Activated naive CD8-positive, alpha-beta T cell treated with anti-CD3 and anti-CD28 coated beads for 36 hours (primary cell): ENCODE measurements at places on chromosomes 7 and 10.

DNA sequence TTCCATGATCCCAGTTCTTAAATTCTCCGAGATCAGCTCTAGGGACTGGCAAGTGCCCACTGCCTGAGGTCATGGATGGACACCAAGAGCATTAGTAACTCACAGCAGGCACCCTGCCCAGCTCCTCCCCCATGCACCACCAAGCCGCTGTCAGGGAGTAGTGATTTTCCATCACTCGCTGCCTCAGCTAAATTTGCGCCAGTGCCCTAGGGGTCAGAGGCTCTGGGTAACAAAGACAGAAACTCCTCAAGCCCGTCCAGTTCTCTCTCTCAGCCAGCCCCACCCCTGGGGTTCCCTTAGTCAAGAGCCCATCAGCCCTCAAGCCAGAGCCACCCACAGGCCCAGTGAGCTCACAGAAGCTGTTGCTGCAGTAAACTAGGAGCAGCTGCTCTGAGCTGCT is 30.0 kb downstream of the PAX2 start:
- DNase-seq, result no peak

DNA sequence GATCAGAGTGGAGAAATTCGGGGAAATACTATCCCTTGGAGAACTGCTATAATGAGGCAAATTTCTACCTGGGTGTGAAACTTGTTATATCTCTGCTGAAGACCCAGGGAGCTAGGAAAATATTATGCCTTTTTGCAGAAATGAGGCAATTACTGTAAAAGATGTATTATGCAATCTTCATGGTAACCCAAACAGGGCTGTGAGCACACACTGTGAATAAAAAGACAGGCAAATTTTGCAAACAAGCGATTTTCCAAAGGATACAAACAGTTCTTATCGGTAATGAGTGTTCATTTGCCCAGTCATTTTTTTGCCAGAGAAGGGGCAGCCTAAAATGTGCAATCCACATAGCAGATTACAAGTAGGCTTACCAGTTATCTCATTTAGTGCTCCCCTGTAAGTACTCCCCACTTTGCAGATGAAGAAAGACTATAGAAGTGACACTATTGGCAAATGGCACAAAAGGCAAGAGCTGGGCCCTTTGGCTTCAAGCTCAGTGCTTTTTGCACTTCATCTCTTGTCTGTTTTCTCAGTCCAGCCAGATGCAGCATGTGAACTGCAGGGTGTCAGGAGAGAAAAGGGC is 205.8 kb downstream of the HECW1 start:
- DNase-seq, result no peak

GRCh38 chr7:74586258-74587175 is 71.0 kb upstream of the GTF2I start:
- DNase-seq, result no peak

GRCh38 chr10:71647526-71648253 is 71.9 kb downstream of the C10orf105 start:
- no peak for DNase-seq

DNA sequence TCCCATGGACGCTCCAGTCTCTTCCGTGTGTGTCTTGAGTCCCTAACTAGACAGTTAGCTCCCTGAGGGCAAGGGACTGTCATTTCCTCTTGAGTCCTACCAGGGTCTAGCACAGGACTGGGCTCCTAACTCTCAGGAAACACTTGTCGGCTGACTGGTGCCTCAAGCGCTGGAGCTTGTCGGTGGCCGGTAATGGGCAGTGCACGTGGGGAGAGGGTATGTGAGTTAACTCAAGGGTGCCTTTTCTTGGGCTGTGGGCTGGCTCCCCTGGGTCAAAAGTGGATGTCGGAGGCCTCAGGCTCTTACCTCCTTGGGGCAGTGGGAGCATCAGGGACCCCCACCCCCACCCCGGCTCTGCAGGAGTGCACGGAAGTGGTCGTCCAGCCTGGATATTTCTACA is 32.9 kb downstream of the ZNF775 start:
- no peak for DNase-seq

DNA sequence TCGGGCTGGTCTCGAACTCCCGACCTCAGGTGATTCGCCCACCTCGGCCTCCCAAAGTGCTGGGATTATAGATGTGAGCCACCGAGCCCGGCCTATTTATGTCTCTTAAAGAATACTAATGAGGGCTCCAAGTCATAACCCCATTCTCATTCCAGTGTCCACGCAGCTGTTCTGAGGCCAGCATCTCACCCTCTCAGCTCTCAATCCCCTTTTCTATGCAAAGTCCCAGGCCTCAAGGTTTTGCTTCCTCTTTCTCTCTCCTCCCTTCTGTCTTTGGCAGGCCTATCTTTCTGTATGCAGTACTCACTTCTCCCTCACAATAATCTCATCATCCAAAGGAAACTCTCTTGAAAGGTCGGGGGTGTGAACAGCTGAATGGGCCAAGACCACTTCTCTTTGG is 28.0 kb upstream of the VSIR start:
- no peak for DNase-seq

DNA sequence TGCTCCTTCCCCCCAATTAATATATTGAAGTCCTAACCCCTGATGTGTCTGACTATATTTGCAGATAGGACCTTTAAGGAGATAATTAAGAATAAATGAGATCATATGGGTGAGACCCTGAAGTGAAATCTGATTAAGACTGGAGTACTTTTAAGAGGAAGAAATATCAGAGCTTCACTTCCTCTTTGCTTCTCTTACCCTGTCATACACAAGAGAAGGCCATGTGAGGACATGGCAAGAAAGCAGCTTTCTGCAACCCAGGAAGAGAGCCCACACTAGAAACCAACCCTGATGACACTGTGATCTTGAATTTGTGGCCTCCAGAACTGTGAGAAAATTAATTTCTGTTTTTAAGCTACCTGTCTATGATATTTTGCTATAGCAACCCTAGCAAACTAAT is 44.2 kb downstream of the JMJD1C start:
- DNase-seq, result no peak

DNA sequence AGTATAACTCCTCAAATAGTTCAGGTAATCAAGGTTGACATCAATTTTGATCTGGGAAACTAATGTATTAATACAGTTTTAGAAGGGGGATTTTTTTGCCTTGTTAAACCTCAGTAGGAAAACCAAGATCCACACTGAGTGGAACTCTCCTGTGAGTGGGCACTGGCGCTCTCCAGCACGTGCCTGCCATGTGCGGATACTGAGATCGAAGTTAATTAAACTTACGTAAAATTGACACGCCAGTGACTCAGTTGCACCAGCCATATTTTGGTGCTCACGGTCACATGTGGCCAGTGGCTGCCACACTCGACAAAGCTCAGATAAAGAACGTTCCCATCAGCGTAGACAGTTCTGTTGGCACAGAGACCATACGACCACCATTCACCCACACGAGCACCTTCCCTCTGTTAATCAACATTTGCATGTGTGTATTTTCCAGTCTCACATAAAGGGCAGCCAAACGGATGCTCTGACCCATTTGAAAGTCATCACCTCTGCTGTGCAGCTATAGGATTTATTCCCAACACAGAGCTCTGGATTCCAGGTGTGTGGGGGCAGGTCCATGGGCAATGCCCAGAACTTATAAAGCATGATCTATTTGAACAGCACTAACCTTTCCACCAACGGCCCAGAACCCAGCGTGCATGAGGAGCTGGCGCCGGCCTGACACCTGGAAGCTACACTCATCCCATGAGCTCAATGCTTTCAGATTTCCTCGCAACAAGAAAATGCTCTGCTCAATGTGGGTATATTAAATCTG is 77.7 kb downstream of the VIPR2 start:
- no peak for DNase-seq

DNA sequence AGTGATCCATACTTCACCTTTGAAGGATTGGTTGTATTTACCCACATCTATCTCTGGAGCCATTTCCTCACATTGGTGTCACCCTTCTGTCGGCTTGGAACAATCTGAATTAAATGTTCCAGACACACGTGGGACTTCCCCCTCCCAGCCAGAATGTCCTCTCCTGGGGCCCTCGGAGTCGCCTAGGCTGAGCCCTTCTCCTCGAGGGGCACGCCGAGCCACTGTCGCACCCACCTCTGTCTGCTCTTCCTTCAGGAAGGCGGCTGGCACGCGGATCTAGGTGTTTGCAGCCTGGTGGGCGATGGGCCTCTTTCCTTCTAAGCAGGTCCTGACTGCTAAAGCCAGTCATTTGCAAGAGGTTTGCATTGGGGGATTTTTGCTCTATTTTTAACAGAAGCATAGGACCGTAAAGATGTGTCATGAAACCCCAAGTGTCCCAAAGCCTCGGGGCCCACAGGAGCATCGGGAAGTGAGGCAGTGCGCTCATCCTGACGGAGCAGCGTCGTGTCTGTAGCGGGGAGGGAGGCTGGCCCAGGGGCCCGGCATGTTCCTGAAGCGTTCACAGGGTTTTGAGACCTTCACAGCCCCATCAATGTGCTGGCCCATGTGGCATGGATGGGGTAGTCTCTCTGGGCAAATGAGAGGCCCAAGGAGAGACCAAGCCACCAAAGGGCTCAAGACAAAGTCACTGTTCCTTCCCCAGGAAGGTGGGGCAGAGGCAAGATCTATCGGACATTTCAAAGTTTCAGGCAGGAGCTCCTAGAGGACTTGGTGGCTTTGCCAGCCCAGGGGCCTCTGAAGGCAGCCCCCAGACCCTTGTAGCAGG is 86.7 kb downstream of the RGS10 start:
- DNase-seq, result no peak

DNA sequence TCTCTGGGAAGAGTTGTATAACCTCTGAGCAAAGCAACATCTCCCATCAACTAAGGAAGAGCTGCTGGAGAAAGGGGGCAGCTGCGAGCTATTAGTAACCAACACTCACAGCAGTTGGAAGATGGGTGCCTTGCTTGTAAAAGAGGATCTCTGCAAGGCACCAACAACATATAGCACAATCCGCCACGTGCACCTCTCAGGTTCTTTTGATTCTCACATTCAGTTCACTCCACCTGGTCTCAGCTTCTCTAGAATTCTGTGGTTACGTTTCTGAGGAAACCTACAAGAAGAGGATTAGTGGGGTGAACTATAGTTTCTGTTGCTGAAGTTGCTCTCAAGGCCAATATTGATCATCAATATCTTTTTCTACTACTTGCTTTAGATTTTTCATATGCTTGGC is 117.1 kb downstream of the RPS24 start:
- DNase-seq, result no peak

DNA sequence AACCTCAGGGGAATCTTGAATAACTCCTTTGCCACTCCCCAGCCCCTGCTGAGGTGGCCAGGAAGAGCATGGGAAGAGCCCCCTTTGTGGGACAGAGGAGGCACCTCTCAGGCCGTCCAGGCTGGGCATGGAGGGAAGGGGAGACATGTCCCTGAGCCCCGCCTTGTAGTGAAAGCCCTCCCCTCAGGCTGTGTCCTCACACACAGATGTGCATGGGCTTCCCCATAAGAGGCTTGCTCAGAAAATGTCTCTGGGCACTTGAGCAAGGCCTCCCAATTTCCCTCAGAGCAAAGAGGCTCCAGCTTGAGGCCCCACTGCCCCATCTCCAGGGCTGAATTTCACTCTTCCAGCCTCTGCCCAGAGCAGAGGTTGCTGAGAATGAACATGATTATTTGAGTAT is 3.8 kb downstream of the TMEM72 start:
- DNase-seq, result no peak

- no peak for DNase-seq
These were observed 502.6 kb downstream of the NRG3 start for GRCh38 chr10:82377608-82378007.

DNA sequence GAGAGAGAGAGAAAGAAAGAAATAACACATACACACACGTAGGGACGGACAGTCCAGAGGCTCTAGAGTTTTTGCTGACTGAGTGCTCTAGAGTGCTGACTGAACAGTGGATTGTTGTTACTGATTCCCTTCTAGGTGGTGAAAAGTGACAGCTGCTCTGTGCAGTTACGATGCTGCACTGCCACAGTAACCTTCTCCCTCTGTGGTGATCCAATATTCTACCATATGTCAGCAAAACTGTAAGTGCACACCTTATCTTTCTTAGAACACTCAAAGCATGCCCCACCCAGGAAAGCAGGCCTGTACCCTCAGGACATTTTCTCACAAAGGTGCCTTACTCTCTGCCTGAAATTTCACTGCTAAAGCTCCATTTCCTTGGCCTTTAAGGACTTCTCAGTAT is 1023.5 kb downstream of the TYW1 start:
- no peak for DNase-seq

GRCh38 chr7:157983502-157984422 is 603.9 kb downstream of the PTPRN2 start:
- no peak for DNase-seq

DNA sequence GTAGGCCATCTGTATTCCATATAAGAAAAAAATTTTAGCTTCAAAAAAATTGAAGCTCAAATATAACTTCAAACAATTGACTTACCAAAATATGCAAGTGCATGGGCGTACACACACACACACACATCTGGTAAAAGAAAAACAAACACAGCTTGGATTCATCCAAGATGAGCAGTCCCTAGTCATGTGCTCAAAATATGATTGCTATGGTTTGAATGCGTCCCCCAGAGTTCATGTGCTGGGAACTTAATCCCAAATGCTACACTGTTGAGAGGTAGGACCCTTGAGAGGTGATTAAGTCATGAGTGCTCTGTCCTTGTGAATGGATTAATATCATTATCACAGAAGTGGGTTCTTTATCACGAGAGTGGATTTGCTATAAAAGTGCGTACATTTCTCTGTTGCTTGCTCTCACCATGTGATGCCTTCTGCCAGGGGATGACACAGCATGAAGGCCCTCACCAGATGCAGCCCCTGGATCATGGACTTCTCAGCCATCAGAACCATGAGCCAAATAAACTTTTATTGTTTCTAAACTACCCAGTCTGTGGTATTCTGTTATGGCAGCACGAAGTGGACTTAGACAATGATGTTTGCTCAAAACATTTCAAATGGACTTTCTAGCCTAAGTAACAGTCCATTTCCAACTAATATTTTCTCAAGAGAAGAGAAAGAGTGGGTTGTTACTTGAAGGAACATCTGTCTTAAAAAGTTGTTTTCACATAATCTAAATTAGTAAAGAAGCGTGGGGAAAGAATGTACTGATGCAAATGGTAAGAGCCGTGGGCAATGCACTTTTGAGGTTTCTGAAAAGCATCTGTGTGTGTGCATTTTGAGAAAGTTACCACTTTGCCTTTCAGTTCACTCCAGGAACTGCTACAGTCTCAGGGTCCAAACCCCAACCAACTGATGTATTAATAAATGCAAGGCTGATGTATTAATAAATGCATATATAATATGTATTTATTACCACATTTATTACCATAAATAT is 15.1 kb upstream of the SVIL start:
- no peak for DNase-seq
